ENCODE measurements at places on chromosomes 11 and 22.

DNA sequence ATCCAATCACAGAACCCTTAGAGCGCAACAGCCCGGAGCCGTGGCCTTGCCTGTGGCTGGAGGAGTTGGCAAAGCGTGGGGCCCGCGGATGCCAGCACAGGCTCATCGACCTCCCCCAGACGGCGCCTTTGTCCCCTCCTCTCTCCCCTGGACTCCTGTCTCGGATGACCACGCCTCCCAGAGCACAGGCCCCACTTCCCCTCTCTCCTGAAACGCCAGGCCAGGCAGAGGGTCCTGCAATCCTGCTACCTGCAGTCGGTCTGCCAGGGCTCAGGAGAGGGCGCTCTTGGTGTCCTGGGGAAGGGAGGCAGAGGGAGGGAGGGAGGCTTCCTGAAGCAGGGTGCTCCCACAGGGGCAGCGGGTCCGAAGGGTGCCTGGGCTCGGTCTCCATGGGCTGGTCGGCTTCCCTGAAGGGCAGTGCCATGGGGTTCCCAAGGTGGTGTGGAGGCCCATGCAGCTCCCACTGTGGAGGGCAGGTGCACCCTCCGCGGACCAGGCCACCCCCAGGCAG is 16.6 kb upstream of the TTLL12 start:
- no peak for DNase-seq

GRCh38 chr11:132640952-132641351 is 891.3 kb downstream of the OPCML start:
- DNase-seq, result no peak

DNA sequence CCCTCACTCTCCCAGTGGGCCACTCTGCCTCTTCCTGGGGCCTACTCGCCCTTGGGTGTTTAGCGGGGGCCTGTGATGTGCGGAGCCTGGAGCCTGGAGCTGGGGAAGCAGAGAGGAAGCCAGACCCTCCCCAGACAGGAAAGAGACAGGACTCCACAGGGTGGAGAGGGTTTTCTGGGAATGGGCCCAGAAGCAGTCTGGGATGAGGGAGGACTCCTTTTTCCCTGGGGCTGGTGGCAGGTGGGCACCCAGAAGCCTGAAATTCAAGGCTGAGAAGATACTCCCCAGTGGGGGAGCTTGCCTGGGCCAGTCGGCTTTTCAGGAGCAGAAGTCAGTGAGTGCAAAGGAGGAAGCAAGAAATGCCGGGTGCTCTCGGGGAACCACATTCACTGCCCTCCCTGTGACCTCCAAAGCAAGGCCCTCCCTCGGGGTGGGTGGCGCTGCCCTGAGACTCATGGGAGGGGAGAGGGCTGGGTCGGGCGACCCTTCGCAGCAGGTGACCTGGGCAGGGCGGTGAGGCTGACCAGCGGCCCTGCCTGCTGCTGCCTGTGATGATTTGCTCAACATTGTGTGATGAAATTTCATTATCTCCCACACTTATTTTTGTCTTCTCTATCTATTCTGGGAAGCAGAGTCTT is 1377.4 kb downstream of the BRD1 start:
- no peak for DNase-seq

GRCh38 chr11:66294626-66295620 is 3.2 kb downstream of the TMEM151A start:
- no peak for DNase-seq

DNA sequence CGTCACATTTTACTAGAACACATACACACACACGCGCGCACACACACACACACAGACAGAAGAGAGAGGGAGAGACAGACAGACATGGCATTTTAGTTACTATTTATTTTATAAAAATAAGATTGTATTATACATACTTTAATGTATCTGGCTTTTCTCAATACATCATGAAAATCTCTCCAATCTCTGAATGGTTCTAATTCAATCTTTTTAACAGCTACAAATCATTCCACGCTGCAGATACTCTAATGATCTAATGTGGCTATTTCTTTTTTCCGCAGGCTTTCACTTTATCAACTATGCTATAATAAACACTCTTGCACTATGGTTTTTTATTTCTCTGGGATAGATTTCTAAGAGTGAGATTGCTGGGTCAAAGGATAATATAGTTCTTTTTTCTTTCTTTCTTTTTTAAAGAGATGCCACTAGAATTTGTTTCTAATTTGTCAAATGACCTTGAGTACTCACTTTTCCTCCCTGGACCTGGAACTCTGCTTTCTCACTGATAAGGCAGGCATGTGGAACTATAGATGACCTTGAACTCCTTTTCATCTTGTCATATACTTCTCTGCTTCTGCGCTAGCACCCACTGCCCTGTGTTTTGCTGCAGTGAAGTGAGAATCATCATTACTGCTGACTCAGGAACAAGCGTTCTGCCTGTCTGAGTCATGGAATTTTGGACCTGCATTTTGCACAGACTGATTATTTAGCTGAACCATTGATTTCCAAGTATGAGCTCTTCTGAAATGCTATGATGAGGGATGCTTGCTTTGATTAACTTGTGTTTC is 4.9 kb upstream of the SLC6A5 start:
- DNase-seq, result no peak

DNA sequence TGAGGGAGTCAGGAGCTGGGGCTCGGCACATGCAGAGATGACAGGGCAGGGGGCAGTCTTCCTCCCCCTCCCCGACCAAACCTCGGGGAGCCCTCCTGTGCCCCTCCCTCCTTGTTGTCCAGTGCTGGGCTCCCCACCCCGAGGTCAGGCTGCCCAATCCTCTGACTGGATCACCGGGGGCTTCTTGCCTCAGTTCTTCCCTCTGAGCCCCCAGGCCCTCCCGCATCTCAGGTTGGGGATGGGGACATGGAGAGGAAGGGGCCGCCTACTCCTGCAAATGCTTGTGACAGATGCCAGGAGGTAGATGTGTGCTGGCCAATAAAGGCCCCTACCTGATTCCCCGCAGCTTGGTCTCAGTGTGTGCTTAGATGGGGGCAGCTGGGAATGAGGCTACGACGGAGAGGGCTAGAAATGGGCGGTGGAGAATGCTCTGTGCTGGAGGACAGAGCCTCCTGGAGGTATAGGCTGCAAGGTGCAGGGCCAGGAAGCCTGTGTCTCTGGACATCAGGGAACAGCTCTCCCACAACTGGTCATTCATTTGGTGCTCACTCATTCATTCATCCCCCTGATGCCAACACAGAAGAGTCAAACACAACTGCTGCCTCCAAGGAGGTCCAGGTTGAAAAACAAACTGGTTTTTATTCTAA is 8.4 kb downstream of the RHBDD3 start:
- no peak for DNase-seq

- no peak for DNase-seq
Observed at GRCh38 chr11:114265122-114265878, 30.9 kb upstream of the NNMT start.

GRCh38 chr11:70933981-70934583 is 318.3 kb downstream of the SHANK2 start:
- DNase-seq, result no peak

DNA sequence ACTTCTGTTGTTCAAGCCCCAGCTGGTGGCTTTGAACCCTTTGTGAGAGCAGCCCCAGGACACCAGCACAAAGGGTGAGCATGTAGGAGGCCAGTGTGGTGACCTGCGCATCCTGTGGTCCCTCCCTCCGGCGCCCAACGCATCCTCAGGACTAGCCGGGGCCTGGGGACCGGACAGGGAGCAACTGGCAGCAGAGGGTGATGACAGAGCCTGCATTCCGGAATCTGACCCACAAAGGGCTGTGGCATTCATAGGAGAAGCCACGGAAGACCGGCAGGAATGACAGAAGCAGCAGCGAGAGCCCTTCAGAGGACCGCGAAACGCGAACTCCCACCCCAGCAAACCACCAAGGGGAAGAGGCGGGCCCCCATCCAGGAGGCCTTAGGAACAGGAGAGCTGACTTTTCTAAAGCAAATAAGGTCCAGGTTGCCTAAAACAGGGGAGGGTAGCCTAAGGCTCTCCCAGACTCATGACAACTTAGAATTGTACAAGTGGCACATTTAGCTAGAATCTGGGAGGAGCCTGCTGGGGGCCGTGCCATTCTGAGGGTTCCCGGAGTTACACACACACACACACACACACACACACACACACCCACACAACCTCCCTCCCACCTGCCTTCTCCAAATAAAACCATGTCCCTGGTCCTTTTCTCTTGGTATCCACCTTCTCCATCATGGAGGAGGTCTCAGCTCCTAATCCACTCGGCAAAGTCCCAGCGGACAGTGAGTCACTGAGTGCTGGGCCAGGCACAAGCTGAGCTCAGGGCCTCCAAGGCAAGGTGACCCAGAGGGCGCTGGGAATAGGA is 232.7 kb downstream of the CTTN start:
- no peak for DNase-seq

- no peak for DNase-seq
Observed at GRCh38 chr11:19880088-19880345, 167.4 kb downstream of the NAV2 start.

- DNase-seq, result no peak
Observed at GRCh38 chr11:17163736-17164135, 44.0 kb downstream of the PIK3C2A start.

GRCh38 chr11:132976115-132976514 is 556.2 kb downstream of the OPCML start:
- DNase-seq, result no peak

GRCh38 chr11:85809863-85810262 is 1.1 kb downstream of the SYTL2 start:
- no peak for DNase-seq

GRCh38 chr11:117794135-117794534 is 2.9 kb downstream of the DSCAML1 start:
- DNase-seq, result no peak

- DNase-seq, result no peak
Observed at GRCh38 chr22:31906086-31906485, 38.2 kb upstream of the YWHAH start.

DNA sequence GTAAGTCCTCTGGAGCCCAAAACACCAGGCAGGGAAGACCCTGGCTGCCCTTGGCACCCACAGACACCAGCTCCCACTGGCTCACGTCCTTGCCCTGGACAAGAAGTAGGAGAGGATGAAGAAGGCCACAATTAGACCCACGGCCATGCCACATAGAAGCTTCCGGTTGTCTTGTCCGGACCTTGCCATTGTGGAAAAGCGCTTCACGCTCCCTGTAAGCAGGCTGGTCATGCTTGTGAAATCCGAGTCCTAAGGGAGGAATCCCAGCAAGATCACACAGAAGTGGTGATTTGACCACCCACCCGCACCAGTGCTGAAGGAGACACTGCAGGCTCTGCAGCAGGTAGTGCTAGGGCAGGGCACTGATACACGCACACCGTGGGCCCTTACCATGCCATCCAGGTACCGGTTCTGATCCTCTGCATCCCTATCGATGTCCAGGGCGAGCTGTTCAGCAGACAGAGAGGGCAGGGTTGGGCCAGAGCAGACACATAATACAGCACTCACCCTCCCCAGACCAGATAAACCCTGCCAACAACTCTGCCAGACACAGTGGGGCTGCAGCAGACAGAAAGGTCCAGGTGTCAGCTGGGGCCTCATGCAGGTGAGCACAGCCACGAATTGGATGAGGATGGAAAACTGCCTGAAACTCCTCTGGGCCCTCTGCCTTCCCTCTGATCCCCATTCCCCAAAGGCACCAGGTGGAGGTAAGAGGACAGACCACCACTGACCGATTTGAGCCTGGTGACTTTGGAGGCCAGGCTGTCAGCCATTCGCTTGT is 1.8 kb downstream of the BET1L start:
- DNase-seq, result no peak

DNA sequence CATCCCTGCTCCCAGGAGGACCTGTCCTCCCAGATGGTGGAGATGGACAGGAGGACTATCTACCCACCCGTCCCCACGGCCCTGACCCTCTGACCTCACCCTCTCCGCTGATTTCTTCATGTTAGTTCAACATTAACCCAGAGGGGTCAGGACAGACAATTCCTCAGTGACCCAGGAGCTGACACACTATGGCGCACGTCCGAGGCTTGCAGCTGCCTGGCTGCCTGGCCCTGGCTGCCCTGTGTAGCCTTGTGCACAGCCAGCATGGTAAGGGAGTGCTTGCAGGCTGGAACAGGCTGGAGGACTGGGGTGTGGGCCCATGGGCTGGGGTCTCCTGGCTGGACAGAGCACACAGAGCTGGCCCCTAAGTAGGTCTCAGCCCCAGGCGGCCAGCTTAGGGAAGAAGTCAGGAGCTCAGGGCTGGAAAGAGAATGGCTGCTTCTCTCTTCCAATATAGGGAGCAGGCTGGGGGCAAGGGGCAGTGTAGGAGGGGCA is at the start of gene F2:
Gene F2 (plus strand): TSS at position 166 of the 495 bp plus-strand sequence. CDS start 23 bp downstream, at position 189.
- no peak for DNase-seq

DNA sequence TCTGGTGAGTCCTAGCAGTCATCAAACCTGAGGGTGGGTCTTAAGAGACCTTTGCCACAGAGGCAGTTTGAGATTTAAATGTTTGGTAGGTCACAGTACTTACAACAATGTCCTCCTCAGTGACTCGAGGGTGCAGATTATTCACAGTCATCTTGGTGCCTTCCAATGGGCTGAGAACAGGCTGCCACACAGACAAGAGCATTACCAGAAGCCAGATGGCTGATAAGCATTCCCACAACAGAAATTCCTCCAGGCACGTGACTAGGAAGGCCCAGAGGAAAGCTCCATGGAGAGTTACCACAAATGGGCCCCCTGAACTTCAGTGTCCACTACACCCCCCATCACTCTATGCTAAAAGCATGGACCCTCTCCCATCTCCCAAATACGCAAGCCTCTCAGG is 19.2 kb downstream of the POLDIP3 start:
- DNase-seq, result no peak

- DNase-seq, result no peak
Observed at GRCh38 chr11:107757661-107758060, 45.8 kb upstream of the SLN start.

DNA sequence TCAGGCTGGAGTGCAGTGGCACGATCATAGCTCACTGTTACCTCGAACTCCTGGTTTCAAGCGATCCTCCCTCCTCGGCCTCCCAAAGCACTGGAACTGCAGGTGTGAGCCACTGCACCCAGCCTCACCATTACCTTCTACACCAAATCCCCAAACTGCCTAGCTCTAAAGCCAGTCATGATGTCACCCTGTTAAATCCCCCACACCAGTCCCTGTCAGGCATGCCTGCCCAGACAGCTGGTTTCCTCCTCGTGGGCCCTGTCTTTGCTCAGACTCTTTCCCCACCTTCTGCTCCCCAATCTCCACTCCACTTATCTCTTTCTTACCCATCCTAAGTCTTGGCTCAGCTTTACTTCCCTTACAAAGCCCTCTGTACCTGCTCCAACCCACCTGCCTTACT is 12.5 kb upstream of the EXPH5 start:
- DNase-seq, result no peak

DNA sequence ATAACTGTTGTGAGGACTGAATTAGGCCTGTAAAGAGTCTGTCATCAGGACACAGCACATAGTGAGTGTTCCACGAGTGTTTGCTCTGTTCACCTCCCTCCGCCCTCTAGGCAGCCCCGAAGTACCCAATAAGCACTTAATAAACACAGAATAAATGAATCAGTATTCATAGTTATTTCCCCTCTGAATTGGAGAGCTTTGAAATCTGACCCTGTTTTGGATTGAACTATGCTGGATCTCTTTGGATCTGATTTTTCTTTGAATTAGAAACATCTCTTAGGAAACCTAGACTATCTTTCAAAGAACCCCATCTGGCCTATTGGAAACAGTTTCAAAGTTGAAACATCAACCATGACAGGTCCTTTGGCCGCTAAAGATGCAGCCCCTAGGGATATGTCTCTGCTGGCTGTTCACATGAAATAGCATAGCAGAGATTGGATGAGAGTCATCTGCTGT is 615.5 kb downstream of the NTM start:
- no peak for DNase-seq

Data from activated T-helper 9 cell treated with anti-CD3 and anti-CD28 coated beads, Interleukin-2, amount 50 U/mL, for 16 hours (primary cell).